Stimulated activated CD4-positive, alpha-beta T cell treated with anti-CD3 and anti-CD28 coated beads, Interleukin-1b, Interleukin-23, amount 100 ng/mL, for 1 hour (primary cell): ENCODE measurements at places on chromosomes 1 and 21.

GRCh38 chr1:108703939-108704338, 8.8 kb upstream of the FNDC7 start:
- DNase-seq = no peak

- no peak for DNase-seq
These were observed 52.4 kb downstream of the SLC37A1 start for GRCh38 chr21:42565886-42566523.

DNA sequence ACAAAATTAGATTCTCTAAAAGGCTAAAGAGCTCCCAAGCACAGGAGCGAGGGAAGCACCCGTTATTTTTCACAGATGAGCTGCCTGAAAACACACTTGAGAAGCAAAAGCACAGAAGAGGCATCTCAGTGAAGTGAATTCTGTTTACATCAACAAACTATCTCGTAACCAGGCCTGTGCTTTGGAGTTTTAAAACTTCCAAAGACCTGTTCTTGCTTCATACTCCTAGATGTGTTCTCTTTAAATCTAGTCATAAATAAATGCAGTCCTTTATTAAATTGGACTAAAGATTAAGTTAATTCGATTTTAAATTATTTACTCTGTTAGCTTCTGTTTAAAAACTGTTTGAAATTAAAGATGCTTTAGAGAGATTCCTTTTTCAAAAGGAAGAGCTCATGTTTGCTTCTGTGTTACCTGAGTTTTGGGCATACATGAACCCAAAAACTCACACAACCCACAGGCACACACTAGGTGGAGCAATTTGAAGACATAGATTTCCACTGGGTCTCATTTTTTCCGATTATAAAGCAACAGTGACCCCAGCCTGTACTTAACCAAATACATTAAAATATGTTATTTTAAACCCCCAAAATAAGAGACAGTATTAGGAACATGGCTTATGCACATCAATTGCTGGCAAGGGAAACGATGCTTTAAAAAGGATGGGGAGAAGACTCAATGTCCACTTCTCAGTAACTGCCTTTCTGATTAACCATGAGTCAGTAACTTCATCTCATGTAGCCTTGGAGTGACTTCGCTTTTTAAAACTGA, 648.2 kb downstream of the SMYD3 start:
- no peak for DNase-seq

DNA sequence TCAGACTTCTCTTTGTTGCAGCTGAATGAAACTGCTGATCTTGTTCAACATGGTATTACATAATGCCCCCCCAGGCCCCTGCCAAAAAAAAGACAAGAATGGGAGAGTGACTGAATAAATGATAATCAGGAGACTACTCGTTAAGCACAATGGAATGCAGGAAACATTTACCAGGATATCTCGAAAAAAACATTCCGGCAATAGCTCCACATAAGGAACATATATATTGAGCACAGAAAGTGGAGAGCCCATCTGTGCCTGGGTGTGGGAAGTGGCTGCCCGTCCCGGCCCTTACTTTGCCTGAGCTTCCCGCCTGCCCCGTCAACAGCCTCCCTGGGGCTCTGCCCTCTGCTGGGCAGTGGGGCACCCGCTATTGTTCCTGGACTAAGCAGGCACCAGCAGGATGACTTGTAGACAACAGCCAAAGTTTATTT, 13.3 kb downstream of the TRIM11 start:
- DNase-seq = no peak

DNA sequence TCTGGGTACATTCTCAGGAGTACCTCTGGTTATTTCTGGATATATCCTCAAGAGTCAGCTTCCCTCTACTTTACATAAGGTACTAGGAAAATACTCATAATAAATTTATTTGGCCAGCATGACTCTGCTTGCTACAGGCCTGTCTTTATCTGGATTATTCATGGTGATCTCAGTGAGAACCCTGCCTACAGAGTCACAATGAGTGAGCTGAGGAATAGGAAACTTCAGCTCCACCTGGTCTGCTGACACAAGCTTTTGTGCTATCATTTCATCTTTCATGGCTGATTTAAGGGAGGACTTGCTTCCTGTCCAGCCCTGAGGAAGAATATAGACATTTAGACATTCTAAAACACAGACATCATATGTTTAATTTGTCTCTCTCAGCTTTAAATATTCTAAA, 19.5 kb upstream of the SUCO start:
- no peak for DNase-seq

- DNase-seq = no peak
These were observed 7.0 kb upstream of the TFF1 start for GRCh38 chr21:42373196-42373907.

- DNase-seq = no peak
These were observed 32.9 kb upstream of the COL6A1 start for GRCh38 chr21:45948576-45949141.

- DNase-seq = no peak
These were observed 81.5 kb downstream of the ERG start for GRCh38 chr21:38416791-38417190.

GRCh38 chr1:77421504-77422233, 139.8 kb downstream of the AK5 start:
- no peak for DNase-seq

DNA sequence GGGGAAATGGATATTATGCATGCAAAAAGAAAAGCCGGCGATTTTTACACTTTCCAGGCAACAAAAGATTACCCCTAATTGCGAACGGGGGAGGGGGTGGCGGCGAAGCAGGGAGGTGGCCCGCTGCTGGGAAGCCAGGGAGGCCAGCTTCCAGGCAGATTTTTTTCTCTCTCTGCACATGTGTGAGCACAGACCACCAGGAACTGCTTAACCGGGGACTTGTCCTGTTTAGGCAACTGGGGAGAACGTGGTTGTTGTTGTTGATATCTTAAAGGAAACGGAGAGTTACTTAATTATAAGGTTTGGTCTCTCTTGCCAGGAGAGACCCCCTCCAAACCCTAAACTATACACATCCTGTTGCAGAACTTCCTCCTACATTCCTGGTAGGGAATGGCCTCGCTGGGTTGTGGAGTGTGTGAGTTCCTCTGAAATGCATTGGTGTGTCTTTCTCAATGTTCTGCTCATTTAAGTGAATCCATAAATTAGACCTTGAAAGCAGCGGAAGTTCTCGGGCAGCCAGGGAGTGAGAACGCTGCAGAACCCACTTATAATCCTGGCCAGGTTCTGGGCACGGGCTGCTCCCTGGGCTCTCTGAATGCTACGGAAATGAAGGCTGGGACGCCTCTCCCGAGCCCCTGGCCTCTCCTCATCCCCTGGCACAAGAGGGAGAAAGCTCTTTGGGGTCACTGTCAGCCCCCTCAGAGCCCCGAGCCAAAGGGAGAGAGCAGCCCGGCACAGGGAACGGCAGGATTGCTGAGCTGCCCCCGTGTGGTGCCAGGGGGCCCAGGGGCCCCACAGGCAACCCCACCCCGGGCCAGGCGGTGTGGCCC, 250.0 kb downstream of the FOXD2 start:
- DNase-seq = no peak

GRCh38 chr21:38171723-38172344, 85.0 kb upstream of the KCNJ15 start:
- DNase-seq = no peak

GRCh38 chr1:157189096-157189495, 50.9 kb upstream of the ETV3 start:
- DNase-seq = no peak

GRCh38 chr1:41882486-41882885, 36.2 kb downstream of the HIVEP3 start:
- DNase-seq = no peak

- DNase-seq = no peak
These were observed 21.5 kb downstream of the SRRM1 start for GRCh38 chr1:24664507-24665033.

- DNase-seq = no peak
These were observed 220.2 kb downstream of the TBX15 start for GRCh38 chr1:118767971-118768370.

DNA sequence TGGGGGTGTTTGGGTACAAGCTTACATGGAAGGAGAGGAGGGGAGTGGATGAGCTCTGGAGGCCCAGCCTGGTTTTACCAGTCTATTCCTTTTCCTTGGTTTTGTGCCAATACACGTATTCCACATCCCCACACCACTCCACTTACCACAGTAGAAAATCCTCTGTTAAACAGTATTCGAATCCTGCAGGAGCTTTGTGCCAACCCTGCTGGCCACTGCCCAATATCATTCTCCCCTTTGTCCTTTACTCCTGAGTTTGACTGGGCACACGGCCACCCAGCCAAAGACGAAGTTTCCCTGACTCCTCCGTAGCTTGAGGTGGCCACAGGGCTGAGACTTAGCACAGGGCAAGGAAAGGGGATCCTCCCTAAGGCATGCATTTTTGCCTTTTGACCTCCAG, 61.6 kb downstream of the TMCO4 start:
- no peak for DNase-seq

GRCh38 chr1:162381941-162382750, 618 bp downstream of the C1orf226 start:
- DNase-seq = no peak

GRCh38 chr1:179124873-179125272, 43.0 kb downstream of the TOR3A start:
- no peak for DNase-seq

DNA sequence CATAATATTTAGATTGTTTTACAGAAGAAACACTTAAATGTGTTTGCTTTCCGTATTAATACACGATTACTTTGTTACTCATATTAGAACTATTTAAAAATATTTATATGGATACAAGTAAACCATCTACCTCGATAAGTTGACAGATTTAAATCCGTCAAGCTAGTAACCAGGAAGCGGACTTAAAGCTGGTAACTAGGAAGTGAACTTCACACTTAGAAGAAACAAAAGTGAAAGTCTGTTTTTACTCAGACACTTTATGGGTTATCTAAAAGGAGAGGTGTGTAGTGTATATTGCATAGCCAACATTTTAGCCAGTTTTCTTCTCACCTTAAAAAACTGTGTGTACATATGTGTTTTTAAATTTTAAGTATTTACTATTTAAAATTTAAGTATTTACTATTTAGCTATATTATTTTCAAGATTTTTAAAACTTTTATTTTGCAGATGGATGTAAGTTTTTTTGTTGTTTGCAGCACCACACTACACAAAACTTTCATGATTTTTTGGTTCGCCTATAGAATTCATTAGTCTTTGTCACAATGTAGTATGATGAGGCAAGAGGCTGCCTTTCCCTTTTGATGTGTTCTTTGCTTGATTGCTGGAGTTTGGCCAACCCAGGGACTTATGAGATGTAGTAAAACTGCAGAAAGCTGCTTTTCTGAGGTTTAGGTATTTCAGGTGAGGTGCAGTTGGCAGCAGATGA, 2.7 kb downstream of the USP25 start:
- DNase-seq = no peak

GRCh38 chr21:23936991-23937390, 1670.3 kb downstream of the MRPL39 start:
- no peak for DNase-seq

- DNase-seq = no peak
These were observed 35.2 kb upstream of the VAV3 start for GRCh38 chr1:108000184-108000583.

DNA sequence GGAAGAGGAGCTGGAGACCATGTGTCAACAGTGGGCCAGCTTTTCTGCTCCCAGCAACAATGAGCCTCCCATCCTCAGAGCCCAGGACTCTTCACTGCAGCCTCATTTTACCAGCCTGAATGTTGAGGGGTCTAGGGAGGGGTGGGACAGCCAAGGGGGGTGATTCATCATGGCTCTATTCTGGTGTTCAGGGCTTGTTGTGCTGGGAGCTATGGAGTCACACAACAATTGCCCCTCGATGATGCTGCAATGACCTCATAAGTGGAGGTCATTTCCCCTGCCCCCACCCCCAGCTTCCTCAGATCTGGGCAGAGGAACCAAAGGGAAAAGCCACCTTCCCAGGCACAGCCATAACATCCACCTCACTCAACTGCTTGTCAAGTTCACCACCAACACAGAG, at the start of gene LELP1:
TSS of gene LELP1 (plus strand) at position 301 of the 400 bp plus-strand sequence. CDS start 1,278 bp downstream, outside the sequence.
- no peak for DNase-seq

GRCh38 chr1:4468386-4468785, 186.0 kb upstream of the AJAP1 start:
- DNase-seq = no peak

- DNase-seq = no peak
These were observed 251.2 kb upstream of the POU3F1 start for GRCh38 chr1:38297842-38298241.

DNA sequence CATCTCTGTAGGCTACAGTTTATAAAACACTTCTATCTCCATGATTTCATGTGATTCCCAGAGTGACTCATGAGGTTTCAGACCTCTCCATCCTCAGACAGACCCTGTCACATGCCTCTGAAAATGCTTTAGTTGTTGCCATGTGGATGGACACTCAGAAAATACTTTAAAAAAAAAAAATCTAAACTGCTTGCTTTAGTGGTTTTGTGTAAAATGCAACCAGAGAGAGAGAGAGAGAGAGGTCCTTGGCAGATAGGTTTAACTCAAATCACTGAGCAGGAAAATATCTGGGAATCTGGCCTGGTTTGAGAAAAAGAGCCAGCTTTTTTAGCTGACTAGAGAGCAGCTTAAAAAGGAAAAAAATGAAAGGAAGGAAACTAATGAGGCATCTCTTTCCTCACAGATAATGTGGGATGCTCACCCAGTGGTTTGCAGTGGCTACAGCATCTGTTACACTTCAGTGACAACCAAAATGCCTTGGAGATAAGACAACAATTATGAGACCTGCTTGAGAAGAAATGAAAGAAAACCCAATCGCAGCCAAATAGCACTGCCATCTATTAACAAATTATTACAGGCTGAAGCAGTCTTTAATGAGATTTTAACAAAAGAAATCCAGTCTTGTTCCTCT, 54.6 kb upstream of the SYT14 start:
- no peak for DNase-seq

DNA sequence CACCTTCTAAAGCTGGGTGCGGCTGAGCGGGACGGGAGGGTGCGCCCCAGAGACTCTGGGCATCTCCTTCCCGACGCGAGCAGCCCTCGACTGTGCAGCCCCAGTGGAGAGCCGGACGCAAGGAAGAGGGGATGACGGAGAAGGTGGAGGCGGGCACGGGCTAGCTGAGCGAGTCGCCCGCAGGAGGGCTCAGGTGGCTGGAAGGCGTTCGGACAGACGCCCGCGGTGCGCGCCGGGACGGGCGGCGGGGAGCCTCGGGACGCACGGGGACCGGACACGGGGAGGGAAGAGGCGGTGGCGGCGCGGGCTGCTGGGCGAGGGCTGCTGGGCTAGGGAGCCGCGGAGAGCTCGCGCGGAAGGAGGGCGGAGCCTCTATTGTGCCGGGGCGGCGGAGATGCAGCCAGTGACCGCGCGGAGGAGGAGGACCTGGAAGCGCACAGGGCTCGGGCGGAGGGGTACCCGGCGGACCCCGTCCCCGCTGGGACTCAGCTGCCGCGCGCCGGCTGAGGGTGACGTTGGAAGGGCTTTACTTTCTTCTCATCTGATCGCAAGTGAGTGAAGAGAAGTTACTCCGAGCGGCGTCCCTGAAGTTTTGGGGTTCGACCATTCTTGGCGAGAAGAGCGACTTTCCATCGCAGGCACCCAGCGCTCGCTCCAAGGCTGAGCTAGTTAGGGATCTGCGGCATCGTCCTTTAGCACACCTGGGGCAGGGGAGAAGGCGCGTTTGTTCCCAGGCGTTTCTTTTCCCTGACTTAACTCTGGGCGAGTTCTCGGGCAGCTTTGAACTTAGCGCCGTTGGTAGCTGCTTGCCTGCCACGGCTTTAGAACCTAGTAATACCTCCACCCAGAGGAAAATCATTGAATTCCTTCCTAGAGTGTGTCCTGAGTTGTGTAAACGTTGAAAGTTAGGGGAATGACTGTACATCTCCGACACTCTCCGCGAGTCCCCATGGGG, at the start of gene OLFML2B:
TSS of gene OLFML2B (minus strand) at position 323 of the 955 bp plus-strand sequence. CDS start 439 bp downstream, outside the sequence.
- peak; percentile 4 for DNase-seq

GRCh38 chr1:11059155-11059967, 457 bp downstream of the SRM start:
- no peak for DNase-seq

- no peak for DNase-seq
These were observed 246.4 kb upstream of the HOOK1 start for GRCh38 chr1:59568158-59568935.

- peak; percentile 21 for DNase-seq
These were observed 1.9 kb downstream of the FTCD start for GRCh38 chr21:46153247-46154154.
